ENCODE measurements at places on chromosomes 12 and 14. TPM values are rescaled to one million over a fixed set of nuclear protein-coding genes. Genes with fewer than 3 reads are reported as not detected.
A peak's percentile ranks its signal among the peaks of the same experiment; 100 is the strongest.

GRCh38 chr12:6742834-6743233 lies 10.1 kb downstream of the MLF2 start:
- no peak for DNase-seq

- DNase-seq, result no peak
Measured at GRCh38 chr12:56530390-56531055, 8.9 kb downstream of the RBMS2 start.

Gene RNASE7
- not detected for total RNA-seq

DNA sequence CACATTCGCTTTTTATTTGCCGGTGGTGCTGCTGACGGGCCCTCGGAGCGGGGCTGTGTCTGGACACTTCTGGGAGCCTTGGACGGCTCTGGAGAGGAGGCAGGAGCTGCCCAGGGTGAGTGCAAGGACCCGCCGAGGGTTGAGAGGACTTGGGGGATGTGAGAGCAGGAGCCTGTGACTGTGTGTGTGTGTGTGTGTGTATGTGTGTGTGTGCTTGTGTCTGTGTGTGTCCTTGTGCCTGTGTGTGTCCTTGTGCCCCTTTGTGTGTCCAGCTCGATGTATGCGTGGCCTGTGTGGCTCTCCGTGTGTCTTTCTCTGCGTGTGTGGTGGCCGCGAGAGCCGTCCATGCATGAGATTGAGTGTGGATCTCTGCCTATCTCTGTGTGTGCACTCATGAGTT lies 179.6 kb upstream of the MYL2 start:
- DNase-seq, result no peak

Gene MON2
- 11.1 TPM for total RNA-seq

Gene DPPA3
- total RNA-seq, result not detected

DNA sequence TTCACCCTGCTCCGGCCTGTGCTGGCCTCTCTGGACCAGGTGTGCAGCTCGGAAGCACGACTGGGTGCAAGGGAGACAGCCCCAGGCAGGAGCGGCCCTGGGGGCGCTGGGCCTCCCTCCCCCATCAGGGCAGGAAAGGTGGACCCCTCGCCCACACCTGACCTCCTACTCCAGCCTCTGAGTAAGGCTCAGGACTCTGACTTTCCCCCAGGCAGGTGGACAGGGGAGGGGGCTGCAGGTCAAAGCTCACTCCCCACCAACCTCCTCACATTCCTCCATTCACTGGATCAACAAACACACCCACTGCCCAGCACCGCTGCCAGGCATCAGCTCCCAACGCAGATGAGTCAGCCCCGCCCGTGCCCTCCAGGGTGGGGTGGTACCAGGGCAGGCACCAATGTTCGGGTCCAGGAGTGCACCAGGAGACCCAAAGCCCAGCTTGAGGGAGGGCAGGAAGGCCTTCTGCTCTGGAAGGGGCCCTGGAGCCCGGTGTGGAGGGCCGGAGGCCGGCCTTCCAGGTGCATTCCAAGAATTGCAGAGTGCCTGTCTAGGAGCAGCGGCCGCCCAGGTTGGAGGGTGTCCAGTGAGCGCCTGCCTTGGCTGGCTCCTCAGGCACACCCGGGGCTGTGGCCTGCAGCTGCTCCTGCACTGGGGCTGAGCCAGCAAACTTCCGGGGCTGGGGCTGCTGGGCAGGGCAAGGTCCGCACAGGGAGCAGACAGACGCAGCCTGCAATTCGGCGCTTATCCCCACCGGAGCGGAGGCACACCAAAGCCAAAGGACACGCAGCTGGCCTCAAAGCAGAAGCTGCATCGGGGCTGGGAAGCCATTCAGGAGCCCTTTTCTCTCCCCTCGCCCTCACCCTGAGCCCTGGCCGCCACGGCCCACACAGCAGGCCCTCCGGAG lies 1.6 kb upstream of the INF2 start:
- DNase-seq, result peak; percentile 47

GRCh38 chr14:21526672-21527317 lies 649 bp upstream of the SALL2 start:
- DNase-seq, result no peak

DNA sequence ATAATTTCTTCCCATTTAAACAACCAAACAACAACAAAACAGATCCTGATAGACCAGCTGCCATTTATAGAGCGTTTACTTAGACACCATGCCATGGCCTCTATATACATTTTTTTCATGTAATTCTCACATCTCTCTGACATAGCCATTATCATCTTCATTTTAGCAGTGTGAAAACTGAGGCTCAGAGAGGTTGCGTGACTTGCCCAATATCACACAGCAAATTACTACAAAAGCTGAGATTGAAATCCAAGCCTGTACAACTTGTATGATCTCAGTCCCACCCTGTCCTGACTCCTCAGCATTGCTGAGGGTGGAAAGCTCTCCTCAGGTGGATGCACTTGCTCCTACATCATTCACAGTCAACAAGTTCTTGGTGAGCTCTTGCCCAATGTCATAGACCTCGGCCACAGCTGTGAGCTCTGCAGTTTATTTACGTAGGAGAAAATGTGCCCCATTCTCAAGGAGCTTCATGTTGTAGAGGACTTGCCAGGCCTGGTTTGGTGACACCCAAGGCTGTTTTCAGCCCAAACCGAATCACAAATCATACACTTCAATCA lies 55.5 kb downstream of the CRACR2A start:
- no peak for DNase-seq

Measured in lung microvascular endothelial cell (primary cell).